T-cell (primary cell): ENCODE measurements at places on chromosomes 6 and 20.

DNA sequence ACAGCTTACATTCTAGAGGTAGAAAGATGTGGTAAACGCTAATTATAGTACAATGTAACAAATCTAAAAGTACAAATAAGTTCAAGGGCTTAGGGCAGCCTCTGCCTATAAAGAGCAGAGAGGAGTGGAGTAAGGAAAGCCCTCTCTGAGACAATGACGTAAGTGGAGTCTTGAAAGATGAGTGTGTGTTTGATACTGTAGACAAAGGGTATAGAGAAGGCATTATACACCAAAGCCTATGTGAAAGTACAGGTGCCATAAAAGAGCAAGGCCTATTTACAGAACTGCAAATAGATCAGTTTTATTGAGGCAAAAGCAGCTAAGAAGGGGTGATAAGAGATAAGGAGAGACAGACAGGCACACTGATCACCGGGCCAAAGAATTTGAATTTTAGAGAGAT is 10.9 kb downstream of the GOPC start:
- DNase-seq, result no peak

DNA sequence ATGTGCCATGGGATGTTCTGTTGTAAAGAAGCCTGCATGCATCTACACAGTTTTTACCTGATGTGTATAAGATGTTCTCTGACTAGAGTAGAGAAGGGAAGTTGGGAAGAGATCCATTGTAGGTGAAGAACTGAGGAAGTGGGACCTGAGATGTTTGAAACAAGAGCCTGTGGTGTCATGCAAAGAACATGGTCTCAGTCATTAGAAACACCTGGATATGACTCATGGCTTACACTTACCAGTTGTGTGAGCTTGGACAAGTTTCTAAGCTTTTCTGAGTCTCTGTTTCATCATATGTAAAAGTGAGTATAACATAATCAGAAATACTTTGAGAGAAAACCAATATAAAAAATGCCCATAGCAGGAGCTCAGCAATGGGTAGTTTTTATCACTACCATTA is 51.9 kb upstream of the SEC63 start:
- no peak for DNase-seq

- no peak for DNase-seq
These were observed 46.6 kb downstream of the DUSP22 start for GRCh38 chr6:338815-339262.

- DNase-seq, result no peak
These were observed 37.6 kb upstream of the XRN2 start for GRCh38 chr20:21265261-21266190.

DNA sequence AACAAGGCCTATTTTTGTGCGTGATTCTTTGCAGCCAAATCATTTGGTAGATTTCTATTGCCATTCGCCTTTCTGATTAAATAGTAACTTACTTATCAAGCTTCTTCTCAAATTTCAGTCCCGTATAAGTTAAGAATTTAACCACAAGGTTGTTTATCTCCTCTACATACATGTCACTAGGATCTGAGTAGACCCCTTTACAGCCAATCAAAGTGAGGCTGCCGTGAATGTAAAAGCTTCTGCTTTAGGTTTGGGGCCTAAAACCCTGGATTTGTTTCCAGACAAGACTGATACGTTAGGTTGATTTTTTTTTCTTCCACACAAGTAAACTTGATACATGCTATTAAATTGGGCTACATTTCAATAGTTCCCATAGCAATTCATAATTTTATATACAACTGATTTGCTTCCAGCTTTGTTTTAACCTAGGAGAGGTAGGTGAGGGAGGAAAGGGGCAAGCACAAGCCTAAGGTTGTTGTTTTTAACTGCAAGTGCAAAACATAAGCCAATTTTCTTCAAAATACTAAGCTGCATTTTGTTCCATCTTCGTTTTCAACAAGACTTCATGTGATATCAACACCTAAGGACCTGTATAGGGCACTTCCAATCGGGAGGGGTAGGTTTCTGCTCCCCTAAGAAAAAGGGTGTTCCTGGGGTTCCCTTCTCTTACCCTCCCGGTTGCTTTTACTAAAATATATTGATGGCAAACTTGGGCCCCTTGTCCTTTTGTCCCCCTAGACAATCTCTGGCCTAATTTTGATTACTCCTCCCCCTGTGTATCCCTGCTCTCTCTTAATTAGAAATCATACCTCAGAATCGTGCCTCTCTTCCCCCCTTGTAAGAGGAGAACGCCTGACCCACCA is 1.7 kb downstream of the RANBP9 start:
- no peak for DNase-seq

DNA sequence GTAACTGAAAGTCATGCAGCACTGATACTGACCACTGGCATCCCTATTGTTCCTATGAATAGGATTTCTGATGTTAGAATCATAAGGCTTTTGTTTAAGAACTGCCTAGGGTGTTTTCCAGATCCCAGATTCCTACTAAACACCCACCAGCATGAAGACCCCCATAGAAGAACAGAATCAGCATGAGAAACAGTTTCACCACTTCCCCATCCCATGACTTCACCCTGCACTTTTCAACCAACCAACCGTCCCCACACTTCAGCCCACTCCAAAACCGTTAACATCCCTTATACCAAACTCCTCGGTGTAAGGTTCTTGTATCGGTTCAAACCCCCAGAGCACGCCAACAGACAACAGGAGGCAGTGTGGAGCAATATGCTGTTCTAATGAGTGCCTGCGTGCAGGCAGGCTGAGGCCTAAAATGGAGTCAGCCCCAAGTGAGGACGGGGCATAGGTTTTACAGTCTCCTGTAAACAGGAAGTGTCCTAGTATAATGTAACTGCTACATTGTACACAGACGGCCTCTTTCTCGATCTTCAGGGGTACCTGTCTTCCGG is 11.4 kb upstream of the SSTR4 start:
- DNase-seq, result no peak

GRCh38 chr20:53829255-53829723 is 235.7 kb upstream of the ZNF217 start:
- DNase-seq, result no peak

- DNase-seq, result no peak
These were observed 1067.2 kb upstream of the ADGRB3 start for GRCh38 chr6:67567842-67568241.

GRCh38 chr6:138293428-138294395 is 75.4 kb upstream of the PBOV1 start:
- DNase-seq, result no peak

GRCh38 chr6:13703496-13703895 is 8.1 kb downstream of the RANBP9 start:
- no peak for DNase-seq

- DNase-seq, result no peak
These were observed 103.9 kb upstream of the PMEPA1 start for GRCh38 chr20:57813509-57814269.

DNA sequence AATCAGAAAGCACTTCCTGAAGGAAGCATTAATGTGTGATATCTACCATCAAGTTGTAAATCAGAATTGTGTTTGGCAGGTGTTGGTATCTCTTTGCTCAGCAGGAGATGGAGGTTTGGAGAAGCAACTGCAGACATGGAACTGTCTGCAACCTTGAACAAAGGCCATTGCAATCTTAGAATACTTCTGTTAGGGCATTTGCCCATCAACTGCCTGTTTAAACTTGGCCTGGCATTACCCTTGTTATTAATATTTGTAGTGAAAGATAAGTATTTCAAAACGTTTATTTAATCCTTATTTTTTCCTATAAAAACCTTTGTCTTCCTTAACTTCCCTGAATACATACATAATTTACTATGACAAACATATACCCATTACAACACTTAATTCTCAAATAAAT is 14.1 kb downstream of the GSTA5 start:
- DNase-seq, result no peak

GRCh38 chr20:63940472-63941266 is 15.5 kb downstream of the UCKL1 start:
- no peak for DNase-seq
